ENCODE measurements at places on chromosomes 11 and 22.

- no peak for DNase-seq
Measured at GRCh38 chr11:83815736-83816135, 529.6 kb upstream of the CCDC90B start.

DNA sequence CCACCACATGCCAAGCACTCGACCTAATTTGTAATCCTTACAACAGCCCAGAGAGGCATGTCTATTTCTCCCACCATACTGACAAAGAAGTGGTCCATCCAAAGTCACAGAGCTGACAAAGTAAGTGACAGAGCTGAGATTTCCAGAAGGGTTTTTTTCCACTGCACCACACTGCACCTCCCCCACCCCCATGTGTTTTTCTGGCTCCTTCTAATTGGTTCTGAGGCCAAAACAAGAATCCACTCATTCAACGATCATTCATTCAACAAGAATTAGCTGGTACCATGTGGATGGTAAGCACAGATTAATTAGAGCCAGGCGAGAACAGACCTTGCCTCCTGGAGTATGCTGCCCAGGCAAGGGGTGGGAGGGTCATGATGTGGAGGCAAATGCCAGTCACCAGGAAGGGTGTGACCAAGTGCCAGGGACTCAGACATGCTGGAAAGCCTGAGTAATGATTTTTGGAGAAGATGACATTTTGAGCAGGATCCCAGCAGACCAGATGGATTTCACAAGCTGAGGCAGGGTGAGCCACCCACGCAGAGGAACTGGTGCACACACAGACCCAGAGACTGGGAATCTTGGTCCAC lies 14.9 kb upstream of the PRG2 start:
- DNase-seq, result no peak

GRCh38 chr11:69866648-69867047 lies 47.4 kb upstream of the FGF3 start:
- DNase-seq, result no peak

DNA sequence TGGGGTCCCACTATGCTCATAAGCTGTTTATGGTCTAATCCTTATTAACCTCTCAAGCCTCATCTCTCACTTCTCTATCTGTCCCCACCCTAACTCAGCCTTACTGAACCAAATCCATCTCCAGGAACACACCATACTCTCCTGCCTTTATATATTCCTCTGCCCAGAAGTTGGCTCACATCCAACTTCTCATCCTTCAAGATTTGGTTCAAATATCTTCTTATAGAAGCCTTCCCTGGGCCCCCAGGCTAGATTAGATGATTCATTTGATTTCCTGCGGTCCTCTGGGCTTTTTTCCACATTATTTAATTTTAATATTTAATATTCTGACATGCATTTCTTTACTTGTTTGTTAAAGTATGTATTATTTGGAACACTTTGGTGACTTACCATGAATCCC lies 23.2 kb downstream of the MEI1 start:
- DNase-seq, result no peak

DNA sequence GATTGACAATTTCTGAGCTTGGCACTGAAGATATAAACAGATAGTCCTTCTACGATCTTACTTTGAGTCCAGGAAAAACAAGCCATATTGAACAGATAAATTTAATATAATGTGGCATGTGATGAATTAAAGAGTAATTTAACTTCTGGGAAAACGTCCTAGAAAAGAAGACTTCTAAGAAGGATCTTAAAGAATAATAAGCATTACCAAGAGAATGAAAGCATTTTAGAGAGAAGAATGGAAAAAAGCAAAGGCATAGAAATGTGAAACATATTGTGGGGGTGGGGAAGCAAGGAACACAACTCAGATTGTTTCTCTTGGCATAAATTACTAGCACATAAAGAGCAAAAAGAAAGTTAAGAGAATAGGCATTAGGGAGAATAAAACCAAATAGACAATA lies 5.4 kb downstream of the DDIAS start:
- DNase-seq, result no peak

DNA sequence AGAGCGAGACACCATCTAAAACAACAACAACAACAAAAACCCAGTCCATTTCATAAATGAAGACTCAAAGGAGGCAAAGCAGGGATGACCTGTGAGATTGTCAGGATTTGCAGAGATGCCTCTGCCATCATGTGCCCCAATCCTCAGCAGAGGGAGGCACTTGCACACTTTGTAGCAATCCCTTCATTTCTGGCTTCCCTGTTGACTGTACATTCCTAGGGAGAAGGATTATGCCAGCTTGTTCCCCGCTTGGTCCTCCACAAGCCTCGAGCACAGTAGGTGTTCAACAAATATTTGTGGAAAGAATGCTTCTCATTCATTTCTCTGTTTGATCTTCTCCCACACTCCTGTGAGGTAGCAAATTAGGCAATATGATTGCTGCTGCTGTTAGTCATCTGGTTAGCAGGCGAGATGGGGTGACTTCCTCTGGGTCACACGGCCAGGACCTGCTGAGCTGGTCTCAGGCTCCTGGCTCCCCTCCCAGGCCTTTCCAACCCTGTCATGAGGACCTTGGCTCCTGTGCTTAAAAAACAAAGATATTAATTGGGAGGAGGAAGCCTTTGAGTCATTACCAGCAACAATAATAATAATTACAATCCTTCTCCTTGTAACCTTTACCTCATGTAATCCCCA lies 34.1 kb downstream of the LIF start:
- DNase-seq, result peak; percentile 100

DNA sequence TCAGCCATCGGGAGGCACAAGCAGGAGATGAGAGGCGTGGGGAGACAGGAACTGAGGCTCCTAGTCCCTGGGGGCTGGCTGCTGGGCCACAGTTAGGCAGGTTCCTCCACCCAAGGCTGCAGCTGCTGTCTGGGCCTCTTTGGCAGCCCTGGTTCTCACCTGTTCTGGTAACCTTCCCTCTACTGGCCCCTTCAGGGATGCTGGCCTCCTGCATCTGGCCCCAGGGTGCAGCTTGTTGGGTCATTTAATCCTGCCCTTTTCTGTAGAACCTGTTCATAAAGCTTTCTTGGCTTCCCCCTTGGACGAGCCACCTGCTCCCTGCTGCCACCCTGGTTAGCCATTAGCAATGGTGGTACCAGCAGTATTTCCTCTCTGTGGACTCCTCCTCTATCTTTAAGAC lies 5.5 kb downstream of the USH1C start:
- no peak for DNase-seq

DNA sequence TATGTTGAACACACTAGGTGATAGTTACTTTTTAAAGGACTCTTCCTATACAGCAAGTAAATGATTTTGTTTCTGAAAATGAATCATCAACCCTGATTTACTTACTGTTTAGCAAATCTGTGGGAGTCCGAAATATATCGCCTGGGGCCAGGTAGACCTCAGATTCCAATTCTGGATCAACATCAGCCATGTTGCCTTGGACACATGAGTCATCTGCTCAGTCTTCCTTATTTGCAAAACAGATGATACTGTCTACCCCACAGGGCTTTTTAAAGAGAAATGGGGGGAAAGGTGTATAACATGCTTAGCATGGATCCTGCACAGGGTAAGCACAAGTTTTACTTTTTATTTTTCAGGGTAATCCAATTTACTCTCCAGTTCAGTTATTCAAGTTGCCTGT lies 324.2 kb downstream of the TENM4 start:
- no peak for DNase-seq
